ENCODE measurements at places on chromosomes 2 and 18.

DNA sequence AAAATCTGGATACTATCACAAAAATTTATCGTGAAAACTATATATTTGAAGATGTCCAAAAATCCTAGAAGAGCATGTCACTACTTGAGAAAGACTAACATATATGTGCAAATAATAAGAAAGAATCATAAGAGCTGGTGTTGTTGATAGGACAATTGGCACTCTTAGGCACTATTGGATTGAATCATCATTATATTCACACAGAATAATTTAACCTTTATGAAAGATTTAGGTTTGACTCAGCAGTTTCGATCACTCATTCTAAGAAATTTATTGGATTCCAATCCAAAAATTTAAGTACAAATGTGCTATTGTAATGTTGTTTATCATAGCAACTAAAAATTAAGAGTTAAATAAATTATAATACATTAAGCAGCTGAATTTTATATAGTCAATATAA lies 503.6 kb downstream of the SPAG16 start:
- no peak for DNase-seq

DNA sequence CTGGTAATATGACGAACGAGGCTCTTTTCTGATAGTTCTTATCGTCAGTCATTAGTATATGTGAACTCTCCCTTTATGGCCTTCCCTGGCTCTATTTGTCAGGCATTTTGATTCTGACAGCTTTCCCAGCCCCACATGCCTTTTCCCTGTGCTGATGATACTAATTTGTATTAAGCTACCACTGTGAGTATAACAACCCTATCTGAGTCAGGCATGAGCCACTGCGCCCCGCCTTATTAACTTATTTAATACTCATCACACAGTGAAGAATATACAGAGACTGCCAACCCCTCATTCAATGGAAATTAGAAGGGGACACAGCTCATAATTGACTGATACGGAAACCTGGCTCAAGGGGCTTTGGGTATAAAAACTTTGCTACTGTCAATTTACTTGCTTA lies 140.0 kb downstream of the NETO1 start:
- DNase-seq, result no peak

DNA sequence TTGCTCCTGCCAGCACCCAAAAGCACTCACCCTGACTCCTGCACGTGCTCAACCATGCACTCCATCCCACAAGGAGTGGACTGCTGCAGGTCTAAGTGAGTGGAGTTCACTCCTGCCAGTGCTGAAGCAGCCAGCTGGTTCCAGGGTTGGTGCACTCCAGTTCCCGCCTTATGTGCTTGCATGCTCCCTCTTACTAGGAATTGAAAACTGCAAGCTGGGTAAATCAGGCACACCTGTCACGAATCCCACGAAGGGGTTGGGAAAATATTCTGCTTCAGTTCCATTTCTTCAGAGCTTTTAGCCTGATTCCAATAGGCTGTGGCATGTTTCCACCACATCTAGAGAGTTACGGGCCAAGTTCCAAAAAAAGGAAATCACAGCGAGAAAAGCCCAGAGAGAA lies 1365.5 kb upstream of the CHAC2 start:
- no peak for DNase-seq

GRCh38 chr2:183455056-183455455 lies 330.8 kb downstream of the NUP35 start:
- no peak for DNase-seq

- DNase-seq, result peak; percentile 12
These were observed 61.2 kb upstream of the LRRTM1 start for GRCh38 chr2:80365762-80366161.

GRCh38 chr2:159933040-159933726 lies 129.2 kb downstream of the PLA2R1 start:
- no peak for DNase-seq

GRCh38 chr2:149595056-149595963 lies 7.7 kb upstream of the MMADHC start:
- DNase-seq, result no peak

DNA sequence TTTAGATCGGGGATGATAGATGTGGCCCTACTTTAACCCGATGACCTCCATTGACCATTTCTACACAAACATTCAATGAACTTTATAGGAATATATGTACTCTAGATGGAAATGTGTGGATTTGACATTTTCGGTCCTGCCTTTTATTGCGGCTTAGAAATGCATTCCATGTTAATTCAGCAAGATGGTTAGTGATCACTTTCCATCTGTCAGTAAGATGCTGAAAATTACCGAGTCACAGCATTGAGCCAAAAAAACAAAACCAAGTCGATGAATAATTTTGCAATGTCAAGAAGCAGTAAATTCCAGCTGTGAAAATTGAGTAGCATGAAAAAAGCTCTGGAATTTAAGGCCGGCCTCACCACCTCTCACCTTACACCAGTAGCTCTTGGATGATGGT lies 1642.6 kb upstream of the NXPH2 start:
- no peak for DNase-seq

DNA sequence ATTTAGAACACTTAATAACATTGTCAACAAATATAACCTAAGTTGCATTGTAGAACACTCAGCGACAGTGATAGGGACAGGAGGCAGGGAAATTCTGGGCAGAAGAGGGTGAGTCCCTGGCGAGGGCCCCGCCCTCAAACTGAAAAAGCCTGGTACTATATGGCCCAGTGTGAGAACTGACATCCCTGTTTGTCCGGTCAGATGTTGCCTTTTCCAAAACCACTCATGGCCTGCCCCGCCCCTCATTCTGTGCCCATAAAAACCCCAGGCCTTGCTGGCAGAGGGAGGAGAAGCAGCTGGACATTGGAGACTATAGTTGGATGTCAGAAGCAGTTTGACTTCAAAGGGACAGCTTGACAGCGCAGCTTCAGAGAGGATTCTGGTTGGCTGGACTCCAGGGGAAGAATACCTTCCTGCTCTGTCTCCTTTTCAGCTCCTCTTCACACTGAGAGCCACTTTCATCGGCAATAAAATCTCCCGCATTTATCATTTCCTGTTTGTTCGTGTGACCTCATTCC lies 47.0 kb downstream of the FAM117B start:
- no peak for DNase-seq

DNA sequence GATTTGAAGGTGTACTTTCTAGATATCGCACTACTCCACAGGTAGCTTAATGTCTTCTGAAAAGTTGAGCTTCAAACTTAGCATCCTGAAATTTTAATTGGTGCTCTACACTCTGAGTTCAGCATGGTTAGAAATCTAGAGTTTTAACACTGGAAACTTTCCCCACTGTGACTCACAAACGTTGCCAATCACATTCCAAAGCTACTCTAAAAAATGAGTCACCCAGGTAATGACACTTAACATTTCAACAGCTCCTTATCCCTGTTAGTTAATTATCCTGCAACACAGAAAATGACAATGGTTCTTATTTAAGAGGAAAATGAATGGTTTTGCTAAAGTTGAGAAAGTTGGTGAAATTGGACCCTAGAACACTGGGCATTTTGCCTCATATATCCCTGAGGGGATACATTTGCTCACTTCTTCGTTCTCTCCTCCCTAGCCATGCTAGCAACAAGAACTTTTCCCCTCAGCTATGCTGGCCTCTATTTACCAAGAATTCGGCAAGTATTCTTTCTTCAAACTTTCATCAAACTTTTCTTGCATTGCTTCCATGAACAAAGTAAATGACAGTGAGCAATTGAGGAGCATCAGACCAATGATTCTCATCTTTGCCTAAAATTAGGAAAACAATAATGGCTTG lies 1024.1 kb upstream of the KLHL29 start:
- no peak for DNase-seq

DNA sequence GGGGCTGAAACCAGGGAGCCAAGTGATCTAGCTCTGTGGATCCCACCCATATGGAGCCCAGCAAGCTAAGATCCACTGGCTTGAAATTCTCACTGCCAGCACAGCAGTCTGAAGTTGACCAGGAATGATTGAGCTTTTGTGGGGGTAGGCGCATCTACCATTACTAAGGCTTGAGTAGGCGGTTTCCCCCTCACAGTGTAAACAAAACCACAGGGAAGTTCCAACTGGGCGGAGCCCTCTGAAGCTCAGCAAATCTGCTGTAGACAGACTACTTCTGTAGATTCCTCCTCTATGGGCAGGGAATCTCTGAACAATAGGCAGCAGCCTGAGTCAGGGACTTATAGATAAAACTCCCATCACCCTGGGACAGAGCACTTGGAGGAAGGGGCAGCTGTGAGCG lies 96.7 kb downstream of the CCDC148 start:
- DNase-seq, result no peak

GRCh38 chr2:198375083-198375410 lies 570.7 kb downstream of the PLCL1 start:
- DNase-seq, result no peak

DNA sequence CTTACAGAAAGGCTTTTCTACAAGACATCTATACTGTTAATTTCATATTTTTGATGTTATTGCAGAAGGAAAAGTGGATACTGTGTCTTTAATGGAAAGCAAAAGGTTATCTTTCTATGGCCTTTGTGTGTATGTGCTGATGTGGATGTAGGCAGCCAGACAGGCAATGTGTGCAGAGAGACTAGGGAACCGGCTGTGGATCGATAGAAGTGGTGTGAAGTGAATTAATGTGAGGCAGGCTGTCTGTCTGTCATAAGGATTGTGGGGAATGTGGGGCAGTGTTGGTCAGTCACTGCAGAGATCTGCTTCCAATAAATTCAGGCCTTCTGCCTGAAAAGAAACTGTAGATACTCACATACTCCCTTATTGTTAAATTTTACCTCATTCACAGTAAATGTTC lies 156.7 kb downstream of the WDR7 start:
- DNase-seq, result no peak

DNA sequence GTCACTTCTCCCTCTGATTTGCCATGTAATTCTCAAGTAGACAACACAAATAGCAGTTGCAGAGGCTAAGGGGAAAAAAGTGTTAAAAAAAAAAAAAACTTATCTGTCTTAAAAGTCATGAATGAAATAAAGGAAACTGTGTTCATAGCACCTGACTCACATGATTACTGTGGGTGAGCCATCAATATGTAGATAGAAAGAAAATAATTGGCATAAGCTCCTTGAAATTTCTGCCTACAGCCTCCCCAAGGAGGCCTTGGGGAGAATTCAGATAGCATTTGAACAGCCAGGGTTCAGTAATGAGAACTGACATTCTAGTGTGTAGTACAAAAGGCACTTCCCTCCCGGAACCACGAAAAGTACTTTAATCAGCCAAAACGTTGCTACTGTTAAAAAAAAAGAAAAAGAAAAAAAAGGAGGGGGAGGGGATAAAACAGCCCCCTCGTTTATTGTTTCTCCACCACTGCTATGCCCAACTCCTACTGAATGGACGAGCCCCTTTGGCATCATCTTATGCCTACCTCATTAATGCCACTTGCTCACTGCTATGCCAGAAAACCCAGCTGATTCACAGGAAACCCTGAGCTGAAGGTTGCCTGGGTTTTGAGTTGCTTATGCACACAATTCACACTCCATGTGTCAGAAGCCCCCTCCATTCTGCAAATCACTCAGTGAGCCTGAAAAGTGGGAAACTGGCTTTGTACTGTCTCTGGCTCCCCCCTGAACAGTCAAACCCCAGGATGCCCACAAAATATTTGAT lies 65.5 kb upstream of the KLF7 start:
- DNase-seq, result no peak

DNA sequence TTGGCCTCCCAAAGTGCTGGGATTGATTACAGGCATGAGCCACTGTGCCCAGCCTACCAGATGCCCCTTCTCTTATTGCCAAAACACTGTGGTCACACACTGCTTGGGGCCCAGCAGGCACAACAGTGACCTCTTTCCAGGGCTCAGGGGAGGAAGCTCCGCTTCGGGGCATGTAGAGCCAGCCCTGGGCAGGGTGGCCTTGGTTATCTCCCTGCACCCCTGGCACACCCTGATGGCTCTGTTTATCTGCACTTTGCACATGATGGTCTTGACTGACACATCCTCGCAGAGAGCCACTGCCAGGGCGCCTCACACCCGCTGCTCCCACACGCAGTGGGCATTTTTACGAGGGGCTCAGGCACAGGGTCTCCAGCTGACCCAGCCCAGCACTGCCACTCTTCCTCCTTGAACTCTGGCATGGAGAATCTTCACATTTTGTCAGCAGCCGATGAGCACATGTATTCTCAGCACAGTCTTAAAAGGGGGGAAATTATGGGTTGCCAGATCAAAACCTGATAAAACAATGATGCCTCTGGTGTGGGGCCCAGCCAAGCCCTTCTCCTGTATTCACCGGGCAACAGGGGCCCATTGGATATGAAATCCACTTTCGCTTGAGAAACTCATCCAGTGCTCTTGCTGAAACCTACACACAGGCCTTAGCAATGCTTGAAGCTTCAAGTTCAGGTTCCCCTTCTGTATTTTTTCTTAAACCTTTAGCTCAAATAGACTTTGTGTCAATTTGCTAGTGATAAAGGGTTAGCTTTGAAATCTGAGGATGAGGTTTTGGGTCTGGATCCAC lies 5.9 kb downstream of the GYPC start:
- DNase-seq, result no peak

DNA sequence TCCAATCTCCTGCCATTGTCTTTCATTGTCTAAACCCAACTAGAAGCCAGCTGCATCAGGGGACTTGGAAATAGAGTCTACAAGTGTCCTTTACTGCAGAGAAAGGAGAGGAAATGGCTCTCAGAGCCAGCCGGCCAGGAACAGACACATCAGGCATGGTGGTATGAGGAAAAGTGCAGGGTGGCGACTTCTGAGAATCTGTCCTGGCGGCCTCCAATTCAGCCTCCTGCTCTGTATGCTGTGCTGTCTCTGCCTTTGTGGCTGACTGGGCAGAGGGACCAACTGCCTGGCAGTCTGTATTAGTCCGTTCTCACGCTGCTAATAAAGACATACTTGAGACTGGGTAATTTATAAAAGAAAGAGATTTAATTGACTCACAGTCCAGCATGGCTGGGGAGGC lies 36.8 kb upstream of the AQP4 start:
- no peak for DNase-seq

GRCh38 chr2:171924170-171924942 lies 2.1 kb downstream of the HAT1 start:
- no peak for DNase-seq

DNA sequence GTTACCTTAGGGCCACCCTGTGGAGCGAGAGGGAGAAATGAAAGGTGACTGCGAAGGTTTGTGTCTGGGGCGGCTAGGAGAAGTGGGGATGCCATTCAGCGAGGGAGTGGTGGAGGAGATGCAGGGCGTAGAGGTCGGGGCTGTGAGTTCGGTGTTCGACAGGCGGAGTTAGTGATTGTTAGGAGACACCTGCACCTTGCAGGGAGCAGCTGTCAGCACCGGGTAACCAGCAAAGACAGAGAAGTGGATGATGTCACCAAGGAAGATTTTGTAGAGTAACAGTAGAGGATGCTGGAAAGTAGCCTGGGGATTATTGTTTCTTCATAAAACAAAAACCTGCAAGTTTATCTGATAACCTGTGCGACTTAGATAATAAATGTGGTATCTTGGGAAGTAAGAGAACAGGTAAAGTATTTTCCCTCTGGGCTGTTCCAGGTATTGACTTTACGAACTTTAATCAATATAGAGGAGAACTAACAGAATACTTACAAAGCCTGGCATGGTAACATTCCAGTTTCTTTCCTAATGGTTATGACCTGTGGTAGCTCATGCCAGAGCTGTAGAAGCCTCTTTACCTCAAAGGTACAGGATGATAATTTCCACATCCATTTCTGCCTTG lies 63.8 kb downstream of the SPTBN1 start:
- no peak for DNase-seq

All from NCI-H2081 (cell line).